Hippocampal formation (tissue), 2 donors: ENCODE measurements at places on chromosomes 6 and 20.
A peak's percentile ranks its signal among the peaks of the same experiment; 100 is the strongest.

DNA sequence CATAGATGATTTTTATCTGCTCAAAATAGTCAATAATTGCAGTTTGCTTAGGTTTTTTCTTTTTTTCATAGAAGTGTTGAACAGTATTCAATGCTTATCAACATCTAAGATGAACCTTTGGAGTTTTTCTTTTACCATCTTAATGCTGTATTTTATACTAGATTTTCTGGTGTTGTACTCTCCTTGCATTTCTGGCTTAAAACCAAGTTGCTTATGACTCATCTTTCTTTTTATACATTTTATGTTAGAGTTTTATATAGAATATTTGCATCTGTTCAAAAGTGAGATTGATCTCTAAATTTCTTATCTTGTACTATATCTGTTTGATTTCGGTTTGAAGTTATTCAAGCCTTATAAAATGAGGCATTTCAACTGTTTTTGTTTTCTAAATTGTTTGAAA is 232.5 kb downstream of the RFPL4B start:
- no peak for DNase-seq

DNA sequence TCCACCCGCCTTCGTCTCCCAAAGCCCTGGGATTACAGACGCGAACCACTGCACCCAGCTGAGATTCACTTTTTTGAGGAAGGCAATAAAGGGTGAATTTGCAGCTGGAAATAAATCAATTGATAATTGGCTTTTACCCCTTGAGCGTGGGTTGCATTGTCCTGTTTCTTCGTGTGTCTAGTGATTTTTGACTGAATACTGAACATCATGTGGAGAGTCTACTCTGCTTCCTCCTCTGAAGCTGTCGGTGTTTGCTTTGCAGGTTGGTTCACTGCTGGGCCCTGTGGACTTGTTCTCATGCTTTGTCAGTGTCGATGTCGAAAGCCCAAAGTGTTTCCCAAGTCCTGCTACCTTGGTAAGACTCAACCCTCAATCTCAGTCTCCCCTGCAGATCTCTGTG is 5.8 kb upstream of the EEF1A2 start:
- no peak for DNase-seq

- no peak for DNase-seq
These were observed 51.0 kb downstream of the SLC9A8 start for GRCh38 chr20:49863666-49864065.

- no peak for DNase-seq
These were observed 432.3 kb downstream of the CD83 start for GRCh38 chr6:14549871-14550270.

DNA sequence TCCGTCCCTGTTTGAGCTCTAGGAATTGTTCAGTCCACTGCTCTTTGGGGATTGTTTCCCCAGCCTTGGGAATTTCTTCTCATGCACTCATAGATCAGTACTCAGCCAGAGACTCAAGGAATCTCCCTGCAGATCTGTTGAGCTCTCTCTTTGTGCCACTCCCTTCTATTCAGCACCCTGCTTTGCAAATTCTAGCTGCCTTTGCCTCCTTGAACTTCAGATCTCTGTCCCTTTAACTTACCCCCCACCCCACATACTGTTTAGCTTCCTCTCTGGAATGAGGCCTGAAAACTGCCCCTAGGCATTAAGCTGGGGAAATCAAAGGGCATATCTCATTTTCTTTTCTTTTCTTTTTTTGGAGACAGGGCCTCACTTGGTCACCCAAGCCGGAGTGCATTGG is 30.5 kb downstream of the QRSL1 start:
- no peak for DNase-seq

DNA sequence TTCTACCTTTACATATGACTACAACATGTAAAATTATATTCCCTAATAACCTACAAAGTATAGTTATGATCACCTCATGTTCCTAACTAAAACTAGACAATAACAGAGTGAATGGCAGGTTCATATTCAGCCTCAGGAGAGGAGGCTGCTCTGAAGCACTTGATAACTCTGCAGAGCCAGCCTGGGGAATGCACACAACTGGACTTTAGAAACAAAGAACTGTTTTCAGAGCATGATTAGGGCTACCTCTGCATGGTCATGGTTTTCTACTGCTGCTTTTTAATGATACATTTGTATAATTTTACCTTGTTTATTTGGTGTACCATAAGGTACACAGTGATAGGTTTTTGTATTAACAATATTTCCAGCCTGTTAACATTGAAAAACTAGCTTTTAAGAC is 50.3 kb downstream of the TRPC4AP start:
- no peak for DNase-seq

DNA sequence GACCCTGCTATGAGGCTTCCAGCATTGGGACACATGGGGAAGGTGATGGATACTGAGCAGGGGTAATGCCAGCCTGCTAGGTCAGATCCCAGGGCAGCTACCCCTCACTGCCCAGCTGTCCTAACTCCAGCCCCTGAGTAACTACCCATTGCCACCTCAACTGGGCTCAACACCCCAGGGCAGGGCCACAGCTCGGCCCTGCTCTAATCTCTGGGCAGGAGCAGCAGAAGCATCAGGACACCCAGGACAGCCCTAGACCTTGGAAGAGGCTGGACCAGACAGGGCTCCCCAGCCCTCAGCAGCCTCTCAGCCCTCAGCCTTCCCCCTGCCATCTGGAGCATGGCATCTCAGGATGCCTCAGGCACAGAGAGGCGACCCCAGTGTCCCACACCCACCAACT is 67.4 kb upstream of the TOP1 start:
- DNase-seq, result no peak

- no peak for DNase-seq
These were observed 472.1 kb upstream of the MARCKS start for GRCh38 chr6:113385020-113385431.

DNA sequence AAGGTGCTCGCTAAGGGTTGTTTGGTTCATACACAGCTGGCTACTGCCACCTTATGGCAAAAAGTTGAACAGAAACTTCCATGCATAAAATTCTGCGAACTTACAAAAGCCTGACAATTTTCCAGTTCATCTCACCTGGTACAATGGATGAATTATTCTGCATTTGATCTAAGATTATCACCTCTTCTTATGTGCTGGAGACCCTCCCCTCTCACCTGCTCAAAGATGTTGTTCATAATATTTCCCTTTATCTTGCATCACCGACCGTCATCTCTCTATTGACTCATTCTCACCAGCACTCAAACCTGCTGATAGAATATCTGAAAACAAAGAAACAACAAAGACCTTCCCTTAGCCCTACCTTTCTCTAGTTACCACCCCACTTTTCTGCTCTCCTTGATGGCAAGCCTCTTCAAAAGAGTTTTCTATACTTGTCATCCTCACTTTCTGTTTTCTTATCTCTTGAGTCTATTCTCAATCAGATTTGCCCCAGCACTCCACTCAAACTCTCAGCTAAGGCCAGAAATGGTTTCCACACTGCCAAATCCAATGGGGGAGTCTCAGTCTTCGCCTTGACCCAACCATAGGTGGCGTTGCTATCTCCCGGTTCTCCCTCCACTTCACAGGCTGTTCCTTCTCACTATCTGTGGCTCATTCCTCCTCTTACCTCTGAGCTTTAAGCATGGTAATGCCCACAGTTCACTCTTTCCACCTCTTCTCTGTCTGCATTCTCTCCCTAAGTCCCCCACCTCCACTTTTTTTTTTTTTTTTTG is 25.8 kb downstream of the SNRNP48 start:
- DNase-seq, result peak; percentile 7

GRCh38 chr6:166862287-166862977 is 93.9 kb downstream of the RNASET2 start:
- DNase-seq, result no peak

DNA sequence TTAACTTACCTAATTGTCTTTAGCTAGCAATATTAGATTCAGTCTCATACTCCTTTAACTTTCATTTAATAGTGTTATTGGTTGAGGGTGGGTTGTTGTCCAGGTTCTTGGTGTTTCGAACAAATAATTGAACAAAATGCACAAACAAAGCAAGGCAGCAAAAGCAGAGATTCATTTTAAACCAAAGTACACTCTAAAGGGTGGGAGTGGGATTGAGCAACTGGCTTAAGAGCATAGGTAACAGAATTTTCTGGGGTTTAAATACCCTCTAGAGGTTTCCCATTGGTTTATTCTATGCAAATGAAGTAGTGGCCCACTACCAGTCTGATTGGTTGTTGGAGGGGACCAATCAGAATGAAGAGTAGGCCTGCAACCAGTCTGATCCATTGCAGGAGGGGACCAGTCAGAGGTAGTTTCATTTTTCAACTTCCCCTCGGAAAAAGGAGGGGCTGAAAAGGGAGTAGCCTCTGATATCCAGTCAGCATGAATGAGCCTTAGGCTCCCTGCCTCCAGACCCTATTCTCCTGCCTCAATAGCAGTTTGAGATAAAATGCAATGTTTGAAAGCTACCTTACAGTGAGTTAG is 26.3 kb upstream of the RAB23 start:
- no peak for DNase-seq

DNA sequence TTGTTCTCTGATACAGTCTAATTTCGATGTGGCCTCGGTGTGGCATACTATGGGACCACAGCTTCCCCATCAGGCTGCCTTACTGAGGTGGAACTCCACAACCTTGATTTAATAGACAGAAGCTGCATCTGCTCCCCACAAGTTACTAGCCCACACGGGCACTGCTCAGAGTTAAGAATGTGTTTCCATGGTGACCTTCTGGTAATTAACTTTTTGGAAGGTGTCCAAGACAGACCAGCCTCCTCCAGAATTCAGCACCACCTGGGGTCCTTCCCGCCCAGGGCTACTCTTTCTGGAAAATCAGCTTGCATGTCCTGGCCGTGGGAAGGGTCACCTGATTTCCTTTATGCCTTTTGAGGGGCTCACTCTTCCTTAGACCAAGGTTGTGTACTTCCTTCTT is 48.7 kb upstream of the CDH4 start:
- no peak for DNase-seq

GRCh38 chr20:23570178-23570760 is 2.0 kb upstream of the CST9L start:
- no peak for DNase-seq

GRCh38 chr6:139030228-139030963 is 1.9 kb downstream of the ABRACL start:
- no peak for DNase-seq

DNA sequence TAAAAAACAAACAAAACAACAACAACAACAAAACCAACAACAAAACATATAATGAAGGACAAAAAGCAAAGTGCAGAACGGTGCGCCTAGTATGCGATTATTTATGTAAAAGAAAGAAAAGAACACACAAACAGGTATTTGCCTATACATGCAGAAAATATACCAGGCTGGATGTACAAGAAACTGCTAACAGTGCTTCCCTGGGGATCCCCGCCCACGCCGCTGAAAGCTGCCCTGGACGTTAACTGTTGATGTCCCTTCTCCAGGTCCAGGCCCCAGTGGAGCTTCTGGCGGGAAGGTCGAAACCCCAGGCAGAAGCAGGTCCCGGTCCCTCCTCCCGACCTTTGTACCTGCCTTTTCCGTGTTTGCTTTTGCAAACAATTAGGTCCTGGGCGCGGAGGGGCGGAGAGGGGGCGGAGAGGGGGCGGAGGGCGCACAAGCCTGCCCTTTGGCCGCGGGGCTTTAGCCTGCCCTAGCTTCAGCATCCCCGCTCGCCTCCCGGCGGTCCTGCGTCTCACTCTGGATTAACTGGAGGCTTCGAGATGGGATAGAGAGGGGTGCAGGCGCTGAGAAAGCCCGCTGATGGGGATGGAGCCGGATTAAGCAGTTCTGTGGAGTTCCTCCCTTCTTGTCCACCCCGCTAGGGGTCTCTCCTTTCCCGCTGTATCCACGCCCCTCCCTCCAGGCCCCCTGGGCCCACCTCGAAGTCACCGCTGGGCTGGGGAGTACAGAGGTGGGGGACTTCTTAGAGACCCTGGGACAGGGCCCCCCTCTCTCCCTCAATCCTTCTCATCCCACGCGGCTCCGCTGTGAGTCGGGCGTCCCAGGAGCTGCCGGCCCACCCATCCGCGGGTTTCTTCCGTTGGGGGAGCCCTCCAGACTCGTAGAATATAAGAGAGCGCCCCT is 8.2 kb upstream of the AHCY start:
- DNase-seq, result no peak

DNA sequence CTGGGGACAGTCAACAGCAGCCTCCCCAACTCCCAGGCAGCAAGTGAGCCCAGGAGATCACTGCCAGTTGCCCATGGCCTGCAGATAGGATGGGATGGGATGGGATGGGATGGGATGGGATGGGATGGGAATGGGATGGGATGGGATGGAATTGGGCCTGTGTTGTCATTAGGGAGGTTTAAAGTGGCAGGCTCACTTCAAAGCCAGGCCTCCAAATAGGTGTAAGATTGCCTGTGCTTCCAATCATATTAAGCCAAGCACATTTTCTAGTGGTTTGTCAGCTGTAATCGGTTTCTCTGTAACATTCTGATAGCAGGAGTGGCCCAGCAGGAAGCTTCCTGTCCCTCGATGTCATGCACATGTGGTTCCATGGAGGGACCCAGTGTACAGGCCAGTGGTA is 82.7 kb upstream of the NXT1 start:
- no peak for DNase-seq

DNA sequence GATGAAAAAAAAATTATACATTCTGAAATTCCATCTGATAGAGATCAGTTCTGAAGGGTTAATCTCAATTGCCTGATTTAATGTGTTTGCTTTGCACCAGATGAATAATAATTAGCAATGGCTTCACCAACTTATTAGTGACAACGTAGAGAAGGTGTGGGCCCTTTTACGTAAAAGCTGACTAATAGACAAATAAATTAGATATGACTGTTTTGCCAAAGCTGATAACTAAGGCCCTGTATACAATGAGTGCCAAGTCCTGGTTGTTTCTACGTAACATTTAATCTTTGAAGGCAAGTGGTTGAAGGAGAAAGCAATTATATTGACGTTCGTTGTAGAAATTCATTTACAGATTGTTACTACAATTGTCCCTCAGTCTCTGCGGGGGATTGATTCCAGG is 10.8 kb downstream of the SGK1 start:
- DNase-seq, result no peak

DNA sequence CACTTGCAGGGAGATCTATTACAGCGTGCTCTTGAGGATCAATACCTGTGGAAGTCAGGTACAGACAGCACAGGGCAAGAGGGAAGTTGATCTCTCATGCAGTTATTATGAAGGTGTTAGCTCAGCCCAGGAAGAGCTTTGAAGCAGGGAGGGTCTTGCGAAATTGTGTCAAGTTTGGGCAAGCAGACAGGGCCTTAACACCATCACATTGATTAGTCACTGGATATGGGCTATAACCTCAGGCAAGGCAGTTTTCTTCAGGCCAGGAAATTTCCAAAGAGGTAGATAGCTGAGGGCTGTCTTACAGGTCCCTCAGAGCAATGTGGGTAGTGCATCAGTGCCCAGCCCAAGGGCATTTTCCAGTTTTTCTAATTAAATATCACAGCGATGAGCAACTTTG is 643.8 kb downstream of the DHX35 start:
- no peak for DNase-seq

- DNase-seq, result no peak
These were observed 277.9 kb upstream of the IRAK1BP1 start for GRCh38 chr6:78589436-78589835.

- DNase-seq, result no peak
These were observed 1279.5 kb upstream of the CITED2 start for GRCh38 chr6:140653972-140654371.
